ENCODE measurements at places on chromosomes 2 and 18. TPM values are rescaled to one million over a fixed set of nuclear protein-coding genes. Genes with fewer than 3 reads are reported as not detected.

The HOXD8 gene
- not detected for total RNA-seq

The DNAH7 gene
- total RNA-seq = not detected

The FBXO48 gene
- total RNA-seq = 2.6 TPM

The SLC35G4 gene
- total RNA-seq = not detected

The SH3RF3 gene
- 0.10 TPM for total RNA-seq

The COLEC12 gene
- total RNA-seq = not detected

The PRKAG3 gene
- not detected for total RNA-seq

The ACMSD gene
- total RNA-seq = not detected

The ASIC4 gene
- not detected for total RNA-seq

The PSTPIP2 gene
- 7.7 TPM for total RNA-seq

The FHOD3 gene
- total RNA-seq = not detected

Data from activated CD8-positive, alpha-beta T cell treated with anti-CD3 and anti-CD28 coated beads, Interleukin-2, amount 10 ng/mL, durations not matched to agents 7 days and 5 days (primary cell).